NCI-H524 treated with DMSO at 0.1 percent for 48 hours (cell line): ENCODE measurements at places on chromosomes 11 and 22.

- no peak for DNase-seq
Measured at GRCh38 chr11:38796281-38796680, 2198.2 kb upstream of the RAG2 start.

DNA sequence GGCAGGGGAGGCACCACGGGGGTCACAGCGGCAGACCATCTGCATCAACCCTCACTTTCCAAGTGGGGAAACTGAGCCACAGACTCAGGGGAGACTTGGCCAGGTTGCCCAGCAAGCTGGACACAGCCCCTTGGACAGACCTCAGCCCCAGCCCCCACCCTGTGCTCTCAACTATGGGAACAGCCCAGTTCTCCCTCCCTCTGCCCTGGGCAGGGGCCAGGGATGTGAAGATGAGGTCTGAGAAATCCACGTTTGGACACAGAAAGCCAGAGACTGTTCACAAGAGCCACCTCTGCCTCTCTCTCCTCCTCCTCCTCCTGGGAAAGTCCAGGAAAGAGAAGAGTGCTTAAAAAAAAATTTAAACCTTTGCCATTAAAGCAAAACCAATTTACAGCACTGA, 50.1 kb downstream of the ELFN2 start:
- no peak for DNase-seq

- DNase-seq = no peak
Measured at GRCh38 chr11:65857500-65857852, 504 bp downstream of the CFL1 start.

- no peak for DNase-seq
Measured at GRCh38 chr11:57167125-57167846, 14.5 kb upstream of the LRRC55 start.

GRCh38 chr11:77127235-77127911, 673 bp upstream of the MYO7A start:
- no peak for DNase-seq

GRCh38 chr11:36081274-36081945, 137.5 kb downstream of the LDLRAD3 start:
- no peak for DNase-seq

DNA sequence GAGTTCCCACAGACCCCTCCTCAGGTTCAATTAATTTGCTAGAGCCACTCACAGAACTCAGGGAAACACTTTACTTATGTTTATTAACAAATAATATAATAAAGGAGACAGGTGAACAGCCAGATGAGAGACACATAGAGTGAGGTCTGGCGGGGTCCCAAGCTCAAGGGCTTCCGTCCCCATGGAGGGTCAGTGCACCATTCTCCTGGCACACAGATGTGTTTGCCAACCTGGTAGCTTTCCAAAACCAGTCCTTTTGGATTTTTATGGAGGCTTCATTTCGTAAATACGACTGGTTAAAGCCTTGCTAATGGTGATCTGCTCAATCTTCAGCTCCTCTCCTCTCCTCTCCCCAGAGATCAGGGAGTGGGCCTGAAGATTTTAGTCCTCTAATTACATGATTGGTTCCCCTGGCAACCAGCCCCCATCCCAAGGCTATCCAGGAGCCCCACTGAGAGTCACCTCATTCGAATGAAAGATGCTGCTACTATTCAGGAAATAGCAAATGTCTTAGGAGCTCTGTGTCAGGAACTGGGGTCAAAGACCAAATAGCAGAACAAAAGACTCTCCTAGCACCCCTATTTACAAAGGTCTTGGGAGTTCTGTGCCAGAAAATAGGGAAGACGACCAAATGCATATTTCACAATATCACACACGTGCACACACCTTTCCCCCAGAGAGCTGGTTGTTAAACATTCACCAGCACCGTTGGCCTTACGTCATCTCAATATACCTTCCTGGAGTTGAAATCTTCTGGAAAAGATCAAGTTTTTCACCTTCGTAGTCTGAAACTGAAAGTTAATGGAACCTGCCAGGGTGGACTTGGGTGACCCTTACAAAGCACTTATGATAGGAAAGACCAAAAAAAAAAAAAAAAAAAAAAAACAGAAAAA, 23.8 kb upstream of the CAPRIN1 start:
- no peak for DNase-seq

GRCh38 chr11:66600219-66600618, 7.2 kb downstream of the CCS start:
- no peak for DNase-seq

DNA sequence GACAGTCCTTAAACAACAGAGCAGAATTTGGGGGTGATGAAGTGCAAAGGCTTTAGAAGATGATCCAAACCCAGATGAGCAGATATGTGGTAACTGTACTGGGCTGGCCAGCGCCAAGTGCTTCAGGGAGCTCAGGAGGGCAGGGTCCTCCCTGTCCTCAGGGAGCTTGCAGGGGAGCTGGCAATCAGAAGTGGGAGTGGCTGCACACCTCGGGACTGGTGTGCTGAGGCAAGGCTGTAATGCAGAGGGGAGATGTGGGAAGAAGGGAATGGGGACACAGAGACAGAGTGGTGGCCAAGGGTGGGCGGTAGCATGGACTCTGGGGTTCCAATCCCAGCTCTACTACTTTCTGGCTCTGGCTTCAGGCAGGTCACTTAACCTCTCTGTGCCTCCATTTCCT, 235.6 kb upstream of the NCAM1 start:
- DNase-seq = no peak

GRCh38 chr11:94635072-94635471, 67.9 kb downstream of the PIWIL4 start:
- DNase-seq = no peak

GRCh38 chr22:43554259-43554636, 142.4 kb downstream of the MPPED1 start:
- no peak for DNase-seq

- no peak for DNase-seq
Measured at GRCh38 chr22:31005535-31005934, 36.5 kb downstream of the TUG1 start.

GRCh38 chr11:110097459-110098012, 4.3 kb downstream of the ZC3H12C start:
- DNase-seq = no peak

DNA sequence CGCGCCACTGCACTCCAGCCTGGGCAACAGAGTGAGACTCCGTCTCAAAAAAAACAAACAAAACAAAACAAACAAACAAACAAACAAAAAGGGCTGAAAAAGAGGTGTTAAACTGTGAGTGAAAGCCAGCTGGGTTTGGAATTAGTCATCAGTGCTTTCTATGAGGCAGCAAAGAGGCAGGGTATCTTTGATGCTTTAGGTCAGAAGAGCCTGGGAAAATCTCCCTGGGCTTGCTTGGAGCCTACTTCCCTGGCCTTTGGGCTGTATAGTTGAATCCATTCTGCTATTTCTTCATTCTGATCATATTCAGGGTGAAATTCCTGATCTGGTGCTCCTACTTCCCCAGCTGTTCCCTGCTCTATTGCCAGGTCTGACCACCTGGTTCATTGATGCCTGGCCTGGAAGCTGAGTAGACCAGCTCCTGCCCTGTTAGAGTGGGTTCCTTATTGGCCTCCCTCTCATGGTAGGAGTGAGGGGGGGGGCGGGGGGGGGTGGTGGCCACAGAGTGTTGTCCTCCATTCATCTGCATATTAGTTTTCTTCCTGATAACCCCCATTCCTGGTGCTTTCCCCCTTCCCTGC, 65.6 kb downstream of the INSC start:
- DNase-seq = no peak

DNA sequence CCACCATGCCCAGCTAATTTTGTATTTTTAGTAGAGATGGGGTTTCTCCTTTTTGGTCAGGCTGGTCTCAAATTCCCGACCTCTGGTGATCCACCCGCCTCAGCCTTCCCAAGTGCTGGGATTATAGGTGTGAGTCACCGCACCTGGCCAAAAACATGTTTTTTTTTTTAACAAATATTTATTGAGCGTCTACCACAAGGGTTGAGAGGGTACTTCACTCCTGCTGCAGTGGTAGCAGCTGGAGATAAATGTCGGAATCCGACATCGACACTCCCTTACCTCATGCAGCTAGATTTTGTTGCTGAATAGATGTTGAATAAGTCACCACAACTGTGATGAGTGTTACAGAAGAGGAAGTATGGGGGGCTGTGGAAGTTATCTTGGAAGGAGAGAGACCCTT, 971 bp downstream of the DNAJB13 start:
- DNase-seq = no peak

- no peak for DNase-seq
Measured at GRCh38 chr11:111826322-111826950, 44.9 kb downstream of the ALG9 start.

GRCh38 chr22:44759430-44760310, 7.3 kb downstream of the ARHGAP8 start:
- no peak for DNase-seq

GRCh38 chr11:107331728-107332127, 125.9 kb downstream of the CWF19L2 start:
- DNase-seq = no peak

DNA sequence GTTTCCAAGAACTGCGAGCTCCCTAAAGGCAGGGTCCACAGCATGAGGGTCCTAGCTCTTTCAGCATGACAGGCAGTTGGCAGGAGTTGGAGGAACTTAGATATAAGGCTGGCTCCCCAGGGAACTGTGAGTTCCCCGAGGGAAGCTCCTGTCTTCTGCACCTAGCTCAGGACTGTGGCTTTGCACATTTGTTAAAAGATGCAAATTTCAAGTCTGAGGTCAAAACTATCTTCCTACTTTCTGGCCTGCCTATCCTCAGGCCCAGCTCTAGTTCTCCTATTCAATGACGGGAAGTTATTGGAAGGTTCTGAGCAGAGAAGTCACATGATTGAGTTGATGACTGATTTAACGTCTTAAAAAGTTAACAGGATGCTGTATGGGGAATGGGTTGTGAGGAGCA, 11.7 kb upstream of the UCP3 start:
- no peak for DNase-seq

GRCh38 chr22:46770726-46771125, 8.3 kb downstream of the TBC1D22A start:
- no peak for DNase-seq

GRCh38 chr22:27201741-27202140, 544.4 kb downstream of the MIAT start:
- no peak for DNase-seq

- no peak for DNase-seq
Measured at GRCh38 chr11:120137187-120137610, 714 bp downstream of the TRIM29 start.

- no peak for DNase-seq
Measured at GRCh38 chr22:17705951-17706900, 67.7 kb downstream of the BCL2L13 start.

GRCh38 chr11:12868315-12869073, 140.6 kb upstream of the RASSF10 start:
- DNase-seq = no peak

- no peak for DNase-seq
Measured at GRCh38 chr22:35306350-35306967, 6.8 kb downstream of the TOM1 start.

DNA sequence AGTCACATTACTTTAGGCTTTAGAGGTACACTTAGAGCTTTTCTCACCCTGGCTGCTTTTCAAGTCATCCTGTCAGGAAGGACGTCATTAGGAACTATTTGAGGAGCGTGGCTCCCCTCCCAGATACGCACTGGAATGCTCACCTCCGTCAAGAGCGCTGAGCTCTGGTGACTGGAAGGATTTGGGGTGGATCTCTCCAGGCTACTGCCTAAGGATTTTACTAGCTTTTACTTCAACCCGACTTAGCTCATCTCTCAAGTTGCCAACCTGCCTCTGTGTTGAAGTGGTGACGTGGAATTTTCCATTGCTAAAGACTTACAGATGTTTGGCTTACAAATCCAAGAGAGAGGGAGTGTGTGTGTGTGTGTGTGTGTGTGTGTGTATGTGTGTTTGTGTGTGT, 355.3 kb upstream of the CCDC90B start:
- DNase-seq = no peak

DNA sequence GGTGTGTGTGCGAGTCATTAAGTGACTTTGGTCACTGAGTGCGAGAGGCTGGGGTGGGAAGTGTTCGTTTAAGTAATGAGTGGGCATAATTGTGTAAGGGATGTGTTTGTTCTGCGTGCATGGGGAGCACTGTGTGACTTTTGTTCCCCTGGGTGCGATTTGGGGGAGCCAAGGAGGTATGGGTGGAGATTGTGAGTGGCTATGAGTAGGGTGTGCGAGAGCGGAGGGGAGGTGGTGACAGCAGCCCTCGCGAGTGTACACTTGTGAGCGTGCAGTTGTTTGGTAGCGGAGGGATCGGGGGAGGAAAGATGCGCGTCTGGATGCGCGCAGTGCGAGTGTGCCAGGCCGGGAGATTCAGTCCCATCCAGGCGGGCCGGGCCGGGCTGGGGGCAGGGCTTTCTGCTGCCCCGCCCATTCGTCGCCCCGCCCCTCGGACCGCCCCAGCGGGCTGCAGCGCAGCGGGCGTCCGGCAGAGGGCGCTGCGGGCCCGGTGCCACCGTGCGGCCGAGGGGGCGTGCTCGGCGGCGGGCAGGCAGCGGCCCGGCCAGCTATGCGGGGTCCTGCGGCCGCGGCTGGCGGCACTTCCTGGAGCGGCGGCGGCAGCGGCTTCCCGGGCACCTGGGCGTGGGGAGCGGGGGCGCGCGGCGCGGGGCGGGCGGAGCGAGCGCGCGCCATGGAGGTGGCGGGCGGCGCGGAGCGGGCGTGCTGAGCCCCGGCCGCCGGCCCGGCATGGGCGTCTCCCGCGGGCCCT, at the start of gene DGKZ:
Gene DGKZ (plus strand): TSS at position 578 of the 751 bp plus-strand sequence. CDS start 197 bp downstream, outside the sequence.
- no peak for DNase-seq

DNA sequence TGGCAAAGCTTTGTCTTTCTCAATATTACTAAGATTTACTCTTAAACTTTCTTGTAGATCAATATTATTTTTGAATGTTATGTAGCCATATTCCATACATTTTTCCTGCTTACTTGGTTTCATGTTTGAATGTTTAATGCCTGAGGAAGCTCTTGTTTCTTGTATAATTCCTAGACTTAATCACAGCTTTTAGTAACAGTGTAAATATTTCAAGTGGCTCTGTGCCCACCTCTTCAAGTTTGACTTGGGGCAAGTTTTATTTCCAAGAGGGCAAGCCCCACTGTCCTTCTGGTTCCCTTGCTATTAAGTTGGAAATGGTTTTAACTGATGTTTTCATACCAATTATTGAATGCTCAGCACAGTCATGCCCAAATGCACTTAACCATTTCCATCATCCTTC, 1004.1 kb downstream of the OPCML start:
- DNase-seq = no peak

GRCh38 chr22:37607010-37607934, 1.4 kb upstream of the GGA1 start:
- DNase-seq = peak; percentile 15

- DNase-seq = no peak
Measured at GRCh38 chr11:69893631-69894030, 74.4 kb upstream of the FGF3 start.

DNA sequence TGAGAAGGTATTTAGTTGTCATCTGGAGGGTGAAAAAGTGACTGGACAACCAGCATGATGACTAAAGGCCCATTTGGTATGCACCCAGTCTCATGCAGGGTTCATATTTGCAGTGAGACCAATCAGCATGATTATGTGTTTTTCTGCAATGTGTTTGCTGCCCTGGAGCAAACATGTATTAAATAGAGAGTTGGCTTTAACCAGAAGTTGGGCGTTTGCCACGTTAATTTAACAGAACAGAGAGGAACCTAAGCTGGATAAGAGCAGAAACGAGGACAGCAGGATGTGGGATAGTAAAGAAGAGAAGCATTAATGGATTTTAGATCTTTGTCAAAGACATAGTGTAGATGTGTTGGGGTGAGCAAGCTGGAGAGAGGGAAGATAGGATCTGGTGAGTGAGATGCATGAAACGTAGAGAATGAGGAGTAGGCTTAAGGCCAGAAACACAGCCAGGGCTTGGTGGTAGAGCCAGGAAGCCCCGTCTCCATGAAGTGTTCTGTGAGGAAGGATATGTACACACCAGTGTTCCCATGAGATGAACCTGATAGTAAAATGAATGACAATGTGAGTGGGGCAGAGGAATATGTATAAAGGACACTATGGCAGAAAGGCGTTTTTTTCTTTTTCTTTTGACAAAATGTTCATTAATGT, 164.0 kb upstream of the PDGFD start:
- no peak for DNase-seq
